Suprapubic skin (tissue), 4 donors: ENCODE measurements at places on chromosomes 5 and 9.

- no peak for DNase-seq
These were observed 977.9 kb upstream of the NUDT12 start for GRCh38 chr5:104540448-104540847.

DNA sequence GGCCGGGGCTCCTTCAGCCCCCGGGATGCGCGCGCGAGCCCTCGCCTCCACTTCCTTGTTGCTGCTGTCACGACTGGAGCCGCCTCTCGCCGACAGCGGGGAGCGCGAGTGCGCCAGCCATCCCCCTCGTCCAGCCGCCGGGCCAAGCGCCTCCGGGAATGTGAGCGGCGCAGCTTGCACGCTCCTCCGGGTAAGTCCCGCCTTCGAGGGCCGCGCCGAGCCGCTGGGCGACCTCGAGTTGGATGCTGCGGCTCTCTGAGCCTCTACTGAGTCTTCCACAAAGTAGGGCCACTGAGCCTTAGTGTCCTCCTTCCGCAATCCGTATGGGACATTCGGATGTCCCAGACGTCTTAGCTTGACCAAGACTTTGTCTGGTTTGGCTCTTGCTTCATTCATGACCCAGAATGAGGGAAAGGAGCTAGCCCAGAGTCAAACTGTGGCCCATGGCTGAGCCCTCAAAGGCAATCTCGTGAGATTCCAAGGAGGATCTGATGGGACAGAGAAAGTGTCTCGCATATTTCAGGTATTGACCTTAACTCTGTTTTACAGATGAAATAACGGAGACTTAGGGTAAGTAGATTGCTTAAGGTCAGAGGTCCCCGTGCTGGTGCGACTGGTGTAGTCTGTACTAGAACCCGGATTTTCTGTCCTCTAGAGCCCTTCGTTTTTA is 586 bp downstream of the HMGXB3 start:
- DNase-seq = peak; percentile 78

- DNase-seq = no peak
These were observed 976 bp downstream of the RXFP3 start for GRCh38 chr5:33937017-33937706.

- no peak for DNase-seq
These were observed 24.7 kb upstream of the IFNE start for GRCh38 chr9:21506626-21507482.

- no peak for DNase-seq
These were observed 584.5 kb upstream of the DMAC1 start for GRCh38 chr9:8384091-8384490.

DNA sequence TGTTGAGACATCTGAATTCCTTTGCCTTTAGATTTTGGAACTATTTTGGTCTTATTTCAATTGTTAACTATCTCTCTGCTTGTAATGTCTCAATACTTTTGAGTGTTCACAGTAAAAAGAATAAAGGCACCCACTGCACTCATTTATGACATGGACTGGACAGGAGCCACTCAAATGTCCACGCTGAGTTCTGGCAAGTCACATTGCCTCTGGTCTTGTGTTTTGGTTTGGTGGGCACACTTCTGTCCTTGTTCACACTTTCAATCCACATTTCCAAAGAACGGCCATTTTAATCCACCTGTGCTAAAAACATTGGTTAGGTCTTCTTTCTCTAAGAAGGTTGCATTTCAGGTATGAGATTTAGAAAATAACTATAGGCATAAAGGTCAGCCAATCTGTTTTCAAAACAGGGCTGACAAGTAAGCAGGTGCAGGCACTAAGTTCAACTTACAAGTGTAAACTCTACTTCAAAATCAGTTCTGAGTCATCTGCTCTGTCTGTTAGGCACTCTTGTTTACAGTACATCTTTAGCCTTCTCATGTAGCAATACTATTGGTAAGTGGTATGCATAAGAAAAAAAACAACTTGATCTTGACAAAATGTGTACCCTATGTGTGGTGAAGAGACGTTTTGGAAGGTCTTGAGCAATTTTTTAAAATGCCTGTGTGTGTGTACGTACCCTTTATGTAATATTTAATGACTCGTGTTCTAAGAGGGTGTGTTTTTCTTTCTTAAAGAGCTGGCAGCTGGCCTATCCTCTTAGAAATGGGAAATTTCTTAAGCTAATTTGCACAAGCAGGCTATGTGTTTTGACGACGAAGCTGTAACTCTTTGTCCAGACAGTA is 31.5 kb upstream of the ZFAND5 start:
- DNase-seq = no peak

DNA sequence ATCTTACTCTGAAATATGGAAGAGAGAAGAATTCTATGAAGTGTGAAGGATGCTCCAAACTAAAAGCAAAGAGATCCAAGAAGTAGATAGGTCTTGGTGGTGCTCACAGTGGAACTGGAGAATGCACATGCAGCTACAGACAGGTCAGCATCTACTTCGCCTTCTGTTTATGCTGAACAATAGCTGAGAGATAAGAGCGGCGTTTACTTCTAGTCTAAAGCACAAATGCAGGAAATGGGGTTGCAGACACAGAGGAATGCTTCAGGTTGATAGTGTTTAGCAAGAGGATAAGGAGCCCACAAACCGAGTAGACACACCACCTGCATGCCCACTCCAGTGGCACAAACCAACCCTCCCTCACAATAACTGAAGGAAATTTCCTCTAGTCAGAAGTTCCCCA is 180.0 kb upstream of the RGMB start:
- no peak for DNase-seq

GRCh38 chr9:113644321-113644720 is 180.8 kb downstream of the RGS3 start:
- no peak for DNase-seq

DNA sequence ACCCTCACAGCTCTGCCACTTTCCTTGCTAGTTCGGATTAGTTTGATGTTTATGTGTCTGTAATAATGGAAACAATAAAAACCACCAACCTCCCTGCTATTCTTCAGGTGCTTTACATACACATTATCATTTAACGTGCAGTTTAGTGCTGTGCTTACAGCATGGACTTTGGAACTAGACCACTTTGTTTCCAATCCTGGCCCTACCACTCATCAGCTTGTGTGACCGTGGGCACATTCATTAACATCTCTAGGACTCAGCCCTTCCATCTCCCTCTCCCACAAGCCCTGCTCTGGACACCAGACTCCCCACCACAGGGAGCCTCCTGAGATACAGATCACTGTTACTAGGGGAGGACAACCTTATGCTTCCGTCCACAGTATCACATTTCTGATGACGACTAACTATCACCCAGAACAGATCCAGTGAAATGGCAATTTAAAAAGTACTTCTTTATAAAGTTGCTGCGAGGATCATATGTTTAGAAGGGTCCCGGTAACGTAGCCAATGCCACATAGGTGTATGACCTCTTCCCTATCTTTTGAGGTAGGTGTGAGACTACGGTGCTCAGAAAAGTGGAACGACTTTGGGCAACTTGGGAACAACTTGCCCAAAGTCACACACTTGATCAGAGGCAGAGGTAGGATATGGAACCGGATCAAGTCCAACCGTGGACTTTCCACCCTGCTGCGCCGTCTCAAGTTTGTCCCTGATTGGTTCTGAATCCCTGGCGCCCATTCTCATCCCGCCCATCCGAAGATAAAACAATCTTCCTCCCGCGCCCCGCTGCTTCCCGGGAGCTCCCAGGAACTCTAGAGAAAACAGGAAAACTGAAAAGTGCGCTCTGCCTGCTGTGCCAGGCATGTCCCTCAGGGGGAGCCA is 132.4 kb upstream of the NIPBL start:
- peak; percentile 80 for DNase-seq

- DNase-seq = no peak
These were observed 3.0 kb downstream of the SLC12A7 start for GRCh38 chr5:1108865-1109174.

DNA sequence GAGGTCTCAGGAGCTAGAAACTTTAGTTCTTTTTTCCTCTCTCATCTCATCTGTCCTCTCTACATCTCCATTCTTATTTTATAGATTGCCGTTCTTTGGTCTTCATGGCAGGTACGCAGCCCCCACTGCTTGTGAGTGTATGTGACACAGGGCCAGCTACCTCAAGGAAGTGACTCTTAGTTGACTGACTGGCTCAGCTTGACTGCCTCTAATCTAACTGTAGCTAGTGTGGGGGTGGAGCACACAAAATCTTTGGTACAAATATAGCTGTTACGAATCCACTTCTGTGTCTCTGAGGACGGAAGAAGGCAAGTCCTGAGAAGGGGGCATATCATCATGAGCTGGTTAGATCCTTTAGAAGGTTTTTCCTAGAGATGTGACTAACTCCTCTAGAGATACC is 19.8 kb upstream of the SPTAN1 start:
- peak; percentile 5 for DNase-seq

GRCh38 chr9:6268826-6269397 is 53.3 kb downstream of the IL33 start:
- DNase-seq = no peak

GRCh38 chr5:39485079-39485478 is 60.3 kb upstream of the DAB2 start:
- no peak for DNase-seq

GRCh38 chr5:135571902-135572301 is 6.9 kb downstream of the CXCL14 start:
- DNase-seq = no peak

- DNase-seq = no peak
These were observed 75.8 kb upstream of the IER5L start for GRCh38 chr9:129253803-129254381.

DNA sequence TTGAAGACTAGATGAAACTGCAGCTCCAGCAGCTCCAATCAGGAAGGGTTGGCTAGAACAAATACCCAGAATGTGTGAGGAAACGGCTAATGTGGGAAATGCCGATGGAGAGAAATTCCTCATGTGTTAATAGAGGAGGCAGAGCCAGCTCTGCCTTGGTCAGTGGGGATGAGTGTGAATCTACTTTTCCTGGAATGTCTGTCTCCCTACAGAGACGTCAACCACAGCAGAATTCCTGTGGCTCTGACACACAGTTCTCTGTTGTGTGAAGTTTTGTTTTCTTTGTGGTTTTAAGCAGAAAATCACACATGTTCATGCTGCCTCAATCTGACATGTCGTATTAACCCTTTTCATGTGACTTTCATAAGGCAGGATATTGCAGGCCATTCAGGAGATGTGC is 476.6 kb upstream of the WWC1 start:
- no peak for DNase-seq

DNA sequence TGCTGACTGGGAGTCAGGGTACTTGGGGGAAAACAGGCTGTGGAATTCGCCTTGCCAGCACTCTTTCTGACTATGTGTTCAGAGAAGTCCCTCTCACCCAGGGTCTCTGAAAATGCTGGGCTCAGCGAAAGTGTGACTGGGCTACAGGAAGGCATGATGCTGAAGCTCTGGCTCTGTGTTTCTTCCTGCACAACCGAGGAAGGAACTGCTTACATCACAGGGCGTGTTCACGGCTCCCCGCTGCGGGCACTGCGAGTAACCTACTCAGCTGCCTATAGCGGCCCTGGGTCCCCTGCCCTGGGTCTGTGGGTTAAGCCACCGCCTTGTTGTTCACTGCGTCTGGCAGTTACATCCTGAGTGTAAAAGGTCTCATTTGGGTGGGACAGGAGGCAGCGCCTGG is 222.4 kb upstream of the IRX4 start:
- no peak for DNase-seq
